Ascending aorta (tissue), 2 donors: ENCODE measurements at places on chromosomes 12 and 14. TPM values are rescaled to one million over a fixed set of nuclear protein-coding genes. Genes with fewer than 3 reads are reported as not detected.

DNA sequence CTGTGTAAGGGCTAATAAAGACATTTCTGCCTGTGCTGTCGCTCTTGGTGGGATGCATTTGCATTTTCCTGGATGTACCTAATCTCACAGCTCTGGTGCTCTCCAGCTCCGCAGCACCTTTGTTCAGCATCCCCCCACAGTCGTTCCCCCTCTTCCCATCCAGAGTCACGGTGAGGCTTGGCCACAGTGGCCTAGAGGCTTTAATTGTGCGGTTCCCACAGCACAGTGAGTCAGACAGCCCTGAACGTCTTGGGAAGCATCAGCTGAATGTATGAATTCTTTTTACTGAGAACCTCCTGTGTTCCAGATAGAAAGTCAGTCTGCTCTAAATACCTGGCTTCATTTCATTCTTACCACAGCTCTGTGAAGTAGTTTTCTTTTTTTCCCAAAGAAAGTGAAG is 28.7 kb downstream of the MLXIP start:
- no peaks in the 10 kb centered on the region for H3K4me1 ChIP-seq
- no peak overlapping the region for H3K4me3 ChIP-seq
- no peak for DNase-seq
- H3K27me3 ChIP-seq, result no peaks in the 10 kb centered on the region

DNA sequence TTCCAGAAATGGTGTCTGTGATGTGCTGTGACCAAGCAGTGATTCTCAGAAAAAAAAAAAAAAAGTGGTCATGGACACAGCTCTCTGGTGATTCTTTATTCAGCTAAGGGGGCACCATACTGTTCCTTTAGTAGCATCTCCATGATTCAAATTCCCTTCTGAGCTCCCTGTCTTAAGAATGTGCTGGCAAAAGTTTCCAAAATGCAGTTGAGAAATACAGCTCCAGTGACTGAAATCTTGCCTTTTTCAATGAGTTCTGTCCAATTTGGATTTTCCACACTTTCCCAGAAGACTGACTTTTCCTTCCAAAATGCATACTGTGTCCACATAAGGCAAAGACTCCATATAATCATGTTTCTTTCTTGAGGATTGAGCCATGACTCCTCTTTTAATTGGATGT is 24.3 kb upstream of the CPM start:
- no peak overlapping the region for H3K27ac ChIP-seq
- no peak for DNase-seq
- H3K27me3 ChIP-seq, result no peaks in the 10 kb centered on the region
- no peaks in the 10 kb centered on the region for H3K4me1 ChIP-seq
- H3K4me3 ChIP-seq, result no peak overlapping the region
- no peaks in the 10 kb centered on the region for H3K36me3 ChIP-seq

GRCh38 chr14:62118461-62118860 is 356.2 kb downstream of the SNAPC1 start:
- no peaks in the 10 kb centered on the region for H3K27me3 ChIP-seq
- H3K36me3 ChIP-seq, result no peaks in the 10 kb centered on the region
- no peak overlapping the region for H3K4me3 ChIP-seq

- DNase-seq, result no peak
- H3K4me1 ChIP-seq, result no peaks in the 10 kb centered on the region
- no peaks in the 10 kb centered on the region for H3K27me3 ChIP-seq
- no peaks in the 10 kb centered on the region for H3K36me3 ChIP-seq
- H3K27ac ChIP-seq, result no peak overlapping the region
- no peak overlapping the region for H3K4me3 ChIP-seq
Observed at GRCh38 chr12:130644146-130644545, 72.0 kb downstream of the RIMBP2 start.

DNA sequence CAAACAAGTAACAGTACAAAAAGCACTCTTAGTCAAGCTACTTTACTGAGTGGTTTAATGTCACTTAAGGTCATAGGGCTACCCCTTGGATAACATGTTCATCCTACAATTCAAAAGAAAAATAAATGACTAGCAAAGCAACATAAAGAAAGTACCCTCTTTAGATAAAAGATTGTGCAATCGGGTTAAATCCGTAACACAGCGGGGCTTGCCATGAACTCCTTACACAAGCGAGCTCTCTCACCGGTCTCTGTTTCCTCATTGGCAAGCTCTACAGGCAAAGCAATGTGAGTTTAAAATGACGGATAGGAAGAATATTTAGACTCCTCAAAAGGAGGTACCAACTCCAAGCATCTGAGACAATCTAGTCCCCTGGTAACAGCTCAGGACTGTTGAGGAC is 140.6 kb downstream of the EGLN3 start:
- no peaks in the 10 kb centered on the region for H3K36me3 ChIP-seq
- no peaks in the 10 kb centered on the region for H3K4me1 ChIP-seq
- no peaks in the 10 kb centered on the region for H3K27me3 ChIP-seq

GRCh38 chr14:101226265-101226602 is 322.7 kb upstream of the RTL1 start:
- H3K36me3 ChIP-seq, result no peaks in the 10 kb centered on the region
- H3K4me3 ChIP-seq, result no peak overlapping the region
- no peak for DNase-seq
- H3K27ac ChIP-seq, result no peak overlapping the region
- H3K4me1 ChIP-seq, result no peaks in the 10 kb centered on the region

GRCh38 chr14:64717870-64718269 is 13.6 kb downstream of the PLEKHG3 start:
- peaks cover 82% of the 10 kb centered on the region for H3K4me1 ChIP-seq
- no peaks in the 10 kb centered on the region for H3K36me3 ChIP-seq
- H3K27ac ChIP-seq, result peak overlapping the region; percentile 89
- peak; percentile 68 for DNase-seq
- no peaks in the 10 kb centered on the region for H3K27me3 ChIP-seq

GRCh38 chr12:105331805-105332251 is 1.3 kb downstream of the C12orf75 start:
- H3K36me3 ChIP-seq, result no peaks in the 10 kb centered on the region
- DNase-seq, result no peak
- H3K27ac ChIP-seq, result peak overlapping the region; percentile 83
- H3K4me1 ChIP-seq, result no peaks in the 10 kb centered on the region
- H3K27me3 ChIP-seq, result no peaks in the 10 kb centered on the region
- H3K4me3 ChIP-seq, result peak overlapping the region; percentile 87

DNA sequence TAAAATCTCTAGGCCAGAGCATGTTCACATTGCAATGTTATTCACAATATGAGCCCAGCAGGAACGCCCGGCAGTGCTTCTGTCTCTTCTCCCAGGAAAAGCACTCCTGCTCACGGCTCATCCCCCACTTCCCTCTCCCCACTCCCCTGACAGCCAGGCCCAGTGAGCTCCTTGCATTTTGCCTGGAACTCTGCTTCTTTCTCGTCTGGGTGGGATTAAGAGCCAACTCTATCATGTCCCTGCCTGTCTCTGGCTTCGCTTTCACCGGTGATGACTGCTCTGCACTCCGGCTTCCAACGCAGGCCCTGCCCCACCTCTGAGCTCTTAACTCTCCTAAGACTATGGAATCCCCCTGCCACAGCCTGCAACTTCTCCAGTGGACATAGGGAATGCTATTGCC is 2.5 kb downstream of the PLEK2 start:
- peaks cover 3% of the 10 kb centered on the region for H3K27me3 ChIP-seq
- no peaks in the 10 kb centered on the region for H3K4me1 ChIP-seq
- no peak overlapping the region for H3K27ac ChIP-seq
- H3K4me3 ChIP-seq, result no peak overlapping the region
- H3K36me3 ChIP-seq, result no peaks in the 10 kb centered on the region

GRCh38 chr12:45667761-45668160 is 61.7 kb upstream of the ARID2 start:
- DNase-seq, result no peak
- no peak overlapping the region for H3K4me3 ChIP-seq
- H3K4me1 ChIP-seq, result peaks cover 6% of the 10 kb centered on the region
- no peak overlapping the region for H3K27ac ChIP-seq
- H3K27me3 ChIP-seq, result no peaks in the 10 kb centered on the region

DNA sequence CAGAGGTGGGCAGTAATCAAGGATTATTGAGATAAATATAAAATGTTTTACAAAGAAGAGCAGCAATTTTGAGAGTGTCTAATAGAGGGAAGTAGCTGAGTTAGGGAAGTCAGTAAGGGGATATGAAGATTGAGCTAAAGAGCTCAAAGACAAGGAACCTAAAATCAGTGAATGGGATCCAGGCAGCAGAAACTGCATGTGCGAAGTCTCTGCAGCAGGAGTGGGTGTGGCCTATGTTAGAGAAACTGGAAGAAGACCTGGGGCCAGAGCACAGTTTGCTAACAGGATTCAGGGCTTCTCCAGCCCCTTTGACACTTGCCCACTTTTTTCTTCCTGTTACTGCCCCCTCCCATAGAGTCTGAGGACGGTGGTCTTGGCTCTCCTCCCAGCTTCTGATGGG is 36.3 kb upstream of the PLXNC1 start:
- no peaks in the 10 kb centered on the region for H3K36me3 ChIP-seq
- no peaks in the 10 kb centered on the region for H3K4me1 ChIP-seq
- no peak overlapping the region for H3K4me3 ChIP-seq

GRCh38 chr12:9108504-9109212 is 7.1 kb downstream of the A2M start:
- H3K4me3 ChIP-seq, result no peak overlapping the region
- no peak overlapping the region for H3K27ac ChIP-seq
- H3K27me3 ChIP-seq, result no peaks in the 10 kb centered on the region
- no peak for DNase-seq

GRCh38 chr12:131397493-131398181 is 313.3 kb upstream of the SFSWAP start:
- H3K36me3 ChIP-seq, result no peaks in the 10 kb centered on the region
- H3K27me3 ChIP-seq, result no peaks in the 10 kb centered on the region
- H3K4me3 ChIP-seq, result no peak overlapping the region
- no peaks in the 10 kb centered on the region for H3K4me1 ChIP-seq

GRCh38 chr14:67999290-67999689 is 179.7 kb downstream of the RAD51B start:
- H3K36me3 ChIP-seq, result no peaks in the 10 kb centered on the region
- no peak overlapping the region for H3K4me3 ChIP-seq
- H3K27me3 ChIP-seq, result no peaks in the 10 kb centered on the region
- DNase-seq, result no peak

- H3K36me3 ChIP-seq, result no peaks in the 10 kb centered on the region
- H3K4me3 ChIP-seq, result peak within 1 kb of the TSS; percentile 8
- peaks cover 4% of the 10 kb centered on the region for H3K4me1 ChIP-seq
- H3K27me3 ChIP-seq, result peaks cover 18% of the 10 kb centered on the region
- no peak within 1 kb of the TSS for H3K27ac ChIP-seq
Observed at GRCh38 chr14:60508707-60509437, at the start of gene SIX6. Gene SIX6, plus strand, starts transcription at chr14:60509146. Its CDS starts 253 bp downstream, at chr14:60509399.

GRCh38 chr12:116818341-116818856 is 62.8 kb downstream of the HRK start:
- DNase-seq, result no peak
- peak overlapping the region; percentile 75 for H3K4me3 ChIP-seq
- H3K36me3 ChIP-seq, result no peaks in the 10 kb centered on the region
- no peaks in the 10 kb centered on the region for H3K27me3 ChIP-seq
- peak overlapping the region; percentile 92 for H3K27ac ChIP-seq

DNA sequence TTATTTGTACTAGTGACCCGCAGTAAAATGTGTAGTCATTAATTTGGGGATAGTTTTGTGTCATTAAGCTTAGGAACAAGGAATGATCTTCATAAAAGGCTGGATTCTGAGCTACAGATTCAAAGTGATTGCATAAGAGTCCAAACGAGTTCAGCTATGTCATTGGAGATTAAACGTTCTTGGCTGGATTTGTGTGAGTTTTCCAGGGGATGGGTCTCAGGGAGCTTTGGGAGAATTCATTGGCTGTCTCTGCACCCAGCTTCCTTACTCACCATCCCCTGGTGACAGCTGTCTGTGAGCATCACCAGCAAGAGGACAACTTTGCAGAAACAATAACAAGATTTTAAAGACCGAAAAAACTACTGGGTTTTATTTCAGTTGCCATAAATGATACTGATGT is 130.4 kb downstream of the DAAM1 start:
- H3K36me3 ChIP-seq, result peaks cover 4% of the 10 kb centered on the region
- H3K4me3 ChIP-seq, result no peak overlapping the region
- no peak for DNase-seq
- peak overlapping the region; percentile 28 for H3K27ac ChIP-seq
- H3K27me3 ChIP-seq, result no peaks in the 10 kb centered on the region

DNA sequence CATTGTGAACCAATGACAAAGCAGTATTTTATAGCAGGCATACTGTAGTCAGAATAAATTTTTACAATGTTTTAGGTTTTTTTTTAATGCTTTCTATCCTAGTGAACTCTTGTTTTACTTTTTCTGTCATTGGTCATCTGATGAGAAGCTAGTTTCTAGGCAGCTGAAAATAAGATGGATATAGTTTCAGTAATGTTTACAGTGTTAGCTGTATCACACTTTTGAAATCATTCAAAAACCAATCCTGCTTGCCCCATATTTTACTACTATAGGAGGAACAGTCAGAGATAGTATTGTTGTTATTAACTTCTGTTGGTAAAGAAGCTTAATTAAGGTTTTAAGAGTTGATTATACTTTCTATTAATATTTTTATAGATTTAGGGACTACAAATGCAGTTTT is 24.5 kb downstream of the USP15 start:
- H3K36me3 ChIP-seq, result no peaks in the 10 kb centered on the region
- H3K27ac ChIP-seq, result peak overlapping the region; percentile 54
- peaks cover 6% of the 10 kb centered on the region for H3K4me1 ChIP-seq
- no peaks in the 10 kb centered on the region for H3K27me3 ChIP-seq
- no peak overlapping the region for H3K4me3 ChIP-seq
- no peak for DNase-seq

The EID3 gene
- 1.4 TPM for total RNA-seq

The RNASE1 gene
- 515 TPM for total RNA-seq

The ZFHX2 gene
- 1.3 TPM for total RNA-seq

The GPR68 gene
- total RNA-seq, result not detected

The ADAM21 gene
- total RNA-seq, result 0.11 TPM

The MORN3 gene
- total RNA-seq, result not detected

The PYGL gene
- total RNA-seq, result 13.8 TPM

The RNASE2 gene
- total RNA-seq, result not detected
